ENCODE measurements at places on chromosomes 1 and 21. TPM values are rescaled to one million over a fixed set of nuclear protein-coding genes. Genes with fewer than 3 reads are reported as not detected.

UBR4 gene
- total RNA-seq: 127 TPM

ACTN2 gene
- total RNA-seq: not detected

CD84 gene
- total RNA-seq: 3.2 TPM

LYPLA2 gene
- total RNA-seq: 32.5 TPM

Data from left lobe of liver (tissue), 2 donors.